ENCODE measurements at places on chromosomes 6 and 20.

GRCh38 chr6:158014505-158015187, 33.0 kb downstream of the SYNJ2 start:
- H3K27ac ChIP-seq, result no peak overlapping the region
- H3K36me3 ChIP-seq, result peaks cover 11% of the 10 kb centered on the region
- H3K27me3 ChIP-seq, result no peaks in the 10 kb centered on the region
- H3K4me1 ChIP-seq, result no peaks in the 10 kb centered on the region

DNA sequence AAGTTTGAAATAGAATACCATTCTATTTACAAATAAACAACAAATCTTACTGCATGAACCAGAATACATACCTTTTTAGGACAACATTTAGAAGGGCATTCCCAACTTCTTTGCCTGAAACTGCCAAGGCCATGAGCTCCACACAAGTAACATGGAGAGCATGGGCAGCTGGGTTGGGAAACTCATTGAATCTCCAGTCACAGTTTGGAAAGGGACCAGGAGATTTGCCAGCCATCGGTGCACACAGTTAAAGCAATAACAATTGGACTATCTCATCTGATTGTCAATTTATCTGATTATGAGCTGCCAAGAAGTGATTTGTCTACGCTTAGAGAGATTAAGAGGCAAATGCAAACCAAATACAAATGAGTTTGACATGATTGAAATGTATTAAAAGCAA, 19.9 kb downstream of the ARG1 start:
- DNase-seq, result no peak
- peaks cover 99% of the 10 kb centered on the region for H3K36me3 ChIP-seq
- H3K27ac ChIP-seq, result no peak overlapping the region
- no peaks in the 10 kb centered on the region for H3K4me1 ChIP-seq
- H3K4me3 ChIP-seq, result no peak overlapping the region

DNA sequence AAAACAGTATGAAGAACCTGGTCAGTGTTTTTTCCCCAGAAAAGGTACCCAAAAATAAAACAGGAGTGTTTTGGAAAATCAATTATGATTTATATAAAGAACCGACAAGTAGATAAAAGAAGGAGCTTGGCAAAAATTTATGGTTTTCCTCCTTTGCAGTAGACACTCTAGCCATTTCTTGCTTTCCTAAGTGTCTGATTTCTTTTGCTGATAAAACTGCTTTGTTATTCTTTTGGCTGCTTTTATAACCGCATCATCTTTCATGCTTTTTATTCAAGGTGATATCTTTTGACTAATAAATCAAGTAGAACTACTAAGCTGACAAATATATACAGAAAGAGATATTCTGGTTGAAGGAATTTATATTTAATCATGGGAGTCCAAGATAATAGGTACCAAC, 16.6 kb downstream of the ATG5 start:
- no peaks in the 10 kb centered on the region for H3K36me3 ChIP-seq
- no peaks in the 10 kb centered on the region for H3K27me3 ChIP-seq
- no peak for DNase-seq
- H3K27ac ChIP-seq, result no peak overlapping the region
- H3K4me3 ChIP-seq, result no peak overlapping the region
- H3K4me1 ChIP-seq, result no peaks in the 10 kb centered on the region

- DNase-seq, result no peak
- H3K27ac ChIP-seq, result no peak overlapping the region
- no peak overlapping the region for H3K4me3 ChIP-seq
- no peaks in the 10 kb centered on the region for H3K36me3 ChIP-seq
- H3K4me1 ChIP-seq, result no peaks in the 10 kb centered on the region
Measured at GRCh38 chr6:106710580-106710979, 81.2 kb downstream of the QRSL1 start.

DNA sequence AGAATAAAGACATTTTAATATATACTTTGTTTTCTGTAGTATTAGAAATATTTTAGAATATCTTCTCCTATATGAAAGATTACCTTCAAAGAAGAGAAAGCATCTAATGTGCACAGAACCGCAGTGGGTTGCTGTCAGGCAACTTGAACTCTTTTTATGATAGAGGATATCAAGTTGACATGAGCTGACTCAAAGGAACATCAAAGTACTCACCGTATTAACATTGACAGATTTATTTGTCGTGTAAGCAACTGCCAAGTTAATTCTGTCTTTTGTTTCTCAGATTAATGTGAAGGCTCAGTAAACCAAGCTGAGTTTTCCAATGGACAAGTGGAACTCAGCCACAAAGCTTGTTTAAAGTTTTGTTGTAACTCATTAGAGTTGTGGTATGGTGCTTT, 2.2 kb upstream of the GINM1 start:
- no peak overlapping the region for H3K27ac ChIP-seq
- no peaks in the 10 kb centered on the region for H3K4me1 ChIP-seq
- H3K27me3 ChIP-seq, result no peaks in the 10 kb centered on the region
- no peak for DNase-seq
- no peaks in the 10 kb centered on the region for H3K36me3 ChIP-seq
- no peak overlapping the region for H3K4me3 ChIP-seq

DNA sequence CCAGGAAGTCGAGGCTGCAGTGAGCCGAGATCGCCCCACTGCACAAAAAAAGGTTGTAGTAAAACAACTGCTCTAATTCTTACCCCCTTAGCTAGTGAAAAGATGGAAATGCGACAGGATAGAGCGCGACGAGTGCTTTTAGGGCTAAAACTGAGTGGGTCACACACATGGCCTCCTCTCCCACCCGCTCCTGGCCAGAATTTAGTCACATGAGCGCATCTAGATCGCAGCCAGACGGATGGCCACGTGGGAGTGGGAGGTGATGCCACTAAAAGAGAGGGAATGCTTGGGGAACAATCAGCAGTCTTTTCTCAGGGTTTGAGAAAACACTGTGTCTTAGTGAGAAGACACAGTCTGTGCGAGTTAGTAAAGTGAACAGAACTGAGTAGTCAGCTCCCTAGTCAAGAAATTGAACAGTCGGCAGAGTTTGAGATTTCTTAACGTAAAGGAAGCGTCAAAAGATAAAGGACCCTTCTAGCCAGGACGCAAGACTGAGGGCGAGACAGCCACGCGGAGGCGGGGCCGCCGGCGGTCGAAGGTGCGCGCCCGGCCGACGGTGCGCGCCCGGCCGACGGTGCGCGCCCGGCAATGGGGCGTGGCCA, 664 bp upstream of the ACTR5 start:
- H3K27me3 ChIP-seq, result no peaks in the 10 kb centered on the region
- H3K4me1 ChIP-seq, result no peaks in the 10 kb centered on the region
- peak overlapping the region; percentile 89 for H3K27ac ChIP-seq
- DNase-seq, result no peak
- H3K36me3 ChIP-seq, result no peaks in the 10 kb centered on the region

DNA sequence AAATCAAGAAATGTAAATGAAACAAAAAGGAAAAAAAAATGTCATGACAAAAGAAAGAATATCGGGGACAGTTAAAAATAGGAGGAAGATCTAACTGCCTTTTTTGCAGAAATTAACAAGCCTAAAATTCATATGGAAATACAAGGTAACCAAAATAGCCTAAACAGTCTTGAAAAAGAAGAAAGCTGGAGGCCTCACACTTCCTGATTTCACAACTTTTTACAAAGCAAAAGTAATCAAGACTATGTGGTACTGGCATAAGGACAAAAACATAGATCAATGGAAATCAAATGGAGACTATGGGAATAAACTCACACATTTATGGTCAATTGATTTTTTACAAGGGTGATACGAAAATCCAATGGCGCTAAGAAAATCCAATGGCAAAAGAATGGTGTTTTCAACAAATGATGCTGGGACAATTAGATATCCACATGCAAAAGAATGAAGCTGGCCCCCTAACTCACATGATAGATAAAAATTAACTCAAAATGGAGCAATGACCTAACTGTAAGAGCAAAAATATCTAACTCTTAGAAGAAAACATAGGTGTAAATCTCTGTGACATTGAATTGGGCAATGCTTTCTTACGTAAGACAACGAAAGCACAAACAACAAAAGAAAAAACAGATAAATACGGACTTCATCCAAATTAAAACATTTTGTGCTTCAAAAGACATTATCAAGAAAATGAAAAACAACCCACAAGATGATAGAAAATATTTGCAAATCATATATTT, 24.5 kb downstream of the MAP3K5 start:
- H3K36me3 ChIP-seq, result no peaks in the 10 kb centered on the region
- H3K4me3 ChIP-seq, result no peak overlapping the region
- DNase-seq, result no peak
- peak overlapping the region; percentile 44 for H3K27ac ChIP-seq
- peaks cover 29% of the 10 kb centered on the region for H3K4me1 ChIP-seq
- H3K27me3 ChIP-seq, result no peaks in the 10 kb centered on the region

- no peak overlapping the region for H3K27ac ChIP-seq
- no peaks in the 10 kb centered on the region for H3K4me1 ChIP-seq
- DNase-seq, result no peak
- H3K4me3 ChIP-seq, result no peak overlapping the region
- H3K36me3 ChIP-seq, result no peaks in the 10 kb centered on the region
Measured at GRCh38 chr20:7687065-7687464, 253.2 kb downstream of the HAO1 start.

DNA sequence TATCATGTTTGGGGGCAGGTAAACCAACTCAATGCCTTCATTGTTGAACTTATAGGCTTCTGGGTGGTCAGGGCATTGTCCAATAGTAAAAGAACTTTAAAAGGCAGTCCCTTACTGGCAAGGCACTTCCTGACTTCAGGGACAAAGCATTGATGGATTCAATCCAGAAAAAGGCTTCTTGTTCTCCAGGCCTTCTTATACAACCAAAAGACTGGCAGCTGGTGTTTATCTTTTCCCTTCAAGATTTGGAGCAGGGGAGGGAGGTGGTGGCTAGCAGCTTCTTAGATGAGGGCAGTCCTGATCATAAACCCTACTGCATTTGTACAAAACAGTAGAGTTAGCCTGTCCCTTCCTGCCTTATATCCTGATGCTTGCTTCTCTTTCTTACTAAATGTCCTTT, 57.5 kb downstream of the NCOA3 start:
- DNase-seq, result no peak
- H3K4me1 ChIP-seq, result peaks cover 4% of the 10 kb centered on the region
- H3K4me3 ChIP-seq, result no peak overlapping the region
- no peak overlapping the region for H3K27ac ChIP-seq
- H3K27me3 ChIP-seq, result no peaks in the 10 kb centered on the region
